ENCODE measurements at places on chromosomes 11 and 22.

GRCh38 chr11:77866336-77866735, 45.4 kb downstream of the AAMDC start:
- DNase-seq = no peak

- no peak for DNase-seq
Observed at GRCh38 chr22:19761725-19762567, 1.4 kb downstream of the TBX1 start.

GRCh38 chr11:2760196-2760871, 60.5 kb upstream of the KCNQ1OT1 start:
- DNase-seq = no peak

DNA sequence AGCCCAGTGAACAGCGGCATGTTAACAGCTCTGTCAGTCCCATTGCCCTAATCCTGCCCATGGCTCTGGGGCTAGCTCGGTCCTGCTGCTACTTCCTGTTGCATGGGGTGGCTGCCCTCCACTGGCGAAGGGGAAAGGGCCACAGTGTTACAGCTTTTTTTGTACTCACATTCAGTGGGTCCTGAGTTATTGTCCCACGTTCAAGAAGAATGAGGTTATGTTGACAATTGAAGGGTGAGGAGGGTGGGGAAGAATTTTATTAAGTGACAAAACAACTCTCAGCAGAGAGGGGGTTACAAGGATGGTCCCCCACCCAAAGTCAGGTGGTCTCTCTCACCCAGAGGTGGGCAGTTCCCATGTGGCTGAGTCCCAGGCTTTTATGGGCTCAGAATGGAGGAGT, 17.7 kb upstream of the MS4A7 start:
- DNase-seq = peak; percentile 15
